ENCODE measurements at places on chromosomes 4 and X.

DNA sequence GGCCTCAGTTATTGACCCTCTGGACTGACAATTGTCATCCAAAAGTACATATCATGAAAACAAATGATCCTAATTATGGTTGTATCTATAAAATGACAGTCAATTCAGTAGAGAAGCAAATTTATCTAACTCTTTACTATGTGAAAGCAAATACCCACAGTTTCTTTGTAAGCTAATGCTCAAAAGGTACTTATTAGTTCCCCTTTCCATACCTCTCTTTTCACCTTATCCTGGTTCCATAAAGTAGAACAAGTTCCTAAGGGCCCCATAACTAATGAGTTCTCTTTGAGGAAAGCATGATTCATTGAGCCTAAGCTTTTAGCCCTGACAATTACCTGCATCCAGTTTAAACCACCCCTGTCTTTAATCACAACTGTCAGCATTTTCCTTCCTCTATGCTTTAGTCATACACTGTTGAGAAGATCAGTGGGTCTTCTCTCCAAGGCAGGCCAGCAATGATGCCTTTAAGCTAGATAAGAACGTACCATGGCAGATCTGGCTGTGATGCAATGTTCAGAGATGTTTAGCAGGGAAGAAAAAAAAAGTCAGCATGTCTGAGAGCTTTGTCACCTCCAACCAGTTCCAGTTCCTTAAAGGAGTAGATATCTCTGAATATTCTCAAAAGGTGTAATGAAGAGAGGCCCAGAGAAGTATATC is 179.7 kb upstream of the RASGEF1B start:
- no peak for DNase-seq

GRCh38 chr4:183014361-183015084 is 84.5 kb upstream of the WWC2 start:
- no peak for DNase-seq

GRCh38 chr4:149311076-149311475 is 504.6 kb downstream of the IQCM start:
- DNase-seq, result no peak

- DNase-seq, result peak; percentile 18
These were observed 845.8 kb downstream of the TECRL start for GRCh38 chr4:63563288-63564014.

DNA sequence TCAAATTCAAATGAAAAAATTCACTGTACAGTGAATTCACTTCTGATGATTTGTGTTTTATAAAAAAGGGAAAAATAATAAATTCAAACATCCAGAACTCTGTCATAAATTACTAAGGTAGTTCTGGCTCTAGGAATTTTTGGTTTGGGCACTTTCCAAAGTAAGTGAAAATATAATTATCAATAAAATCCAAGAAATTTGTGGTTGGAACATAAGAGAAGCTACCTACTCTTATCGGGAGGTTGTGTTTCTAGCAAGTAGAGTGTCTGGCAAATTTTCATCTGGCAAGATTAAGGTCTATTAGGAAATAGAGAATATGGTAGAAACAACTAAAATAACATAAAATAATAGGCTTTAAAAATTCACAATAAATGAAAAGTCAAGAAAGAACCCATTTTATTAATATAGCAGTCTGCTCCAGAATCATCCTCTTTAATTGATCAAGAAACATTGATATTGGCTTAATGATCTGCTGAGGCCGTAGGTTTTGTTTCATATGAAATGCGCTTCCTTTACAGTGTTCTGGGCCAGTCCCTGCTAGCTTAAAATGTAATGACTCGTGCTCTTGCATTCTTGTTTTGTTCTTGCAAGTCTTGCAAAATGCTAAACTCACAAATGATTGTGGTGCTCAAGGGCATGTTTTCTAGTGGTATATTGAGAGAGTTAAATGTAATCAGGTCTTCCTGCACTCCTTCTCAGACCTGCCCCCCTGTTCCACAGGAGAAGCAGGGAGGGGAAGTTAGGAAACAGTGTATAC is 331.4 kb downstream of the RAPGEF2 start:
- DNase-seq, result no peak

Measured in NCI-H1105 treated with DMSO at 0.1 percent for 48 hours (cell line).